ENCODE measurements at places on chromosomes 12 and 14.

DNA sequence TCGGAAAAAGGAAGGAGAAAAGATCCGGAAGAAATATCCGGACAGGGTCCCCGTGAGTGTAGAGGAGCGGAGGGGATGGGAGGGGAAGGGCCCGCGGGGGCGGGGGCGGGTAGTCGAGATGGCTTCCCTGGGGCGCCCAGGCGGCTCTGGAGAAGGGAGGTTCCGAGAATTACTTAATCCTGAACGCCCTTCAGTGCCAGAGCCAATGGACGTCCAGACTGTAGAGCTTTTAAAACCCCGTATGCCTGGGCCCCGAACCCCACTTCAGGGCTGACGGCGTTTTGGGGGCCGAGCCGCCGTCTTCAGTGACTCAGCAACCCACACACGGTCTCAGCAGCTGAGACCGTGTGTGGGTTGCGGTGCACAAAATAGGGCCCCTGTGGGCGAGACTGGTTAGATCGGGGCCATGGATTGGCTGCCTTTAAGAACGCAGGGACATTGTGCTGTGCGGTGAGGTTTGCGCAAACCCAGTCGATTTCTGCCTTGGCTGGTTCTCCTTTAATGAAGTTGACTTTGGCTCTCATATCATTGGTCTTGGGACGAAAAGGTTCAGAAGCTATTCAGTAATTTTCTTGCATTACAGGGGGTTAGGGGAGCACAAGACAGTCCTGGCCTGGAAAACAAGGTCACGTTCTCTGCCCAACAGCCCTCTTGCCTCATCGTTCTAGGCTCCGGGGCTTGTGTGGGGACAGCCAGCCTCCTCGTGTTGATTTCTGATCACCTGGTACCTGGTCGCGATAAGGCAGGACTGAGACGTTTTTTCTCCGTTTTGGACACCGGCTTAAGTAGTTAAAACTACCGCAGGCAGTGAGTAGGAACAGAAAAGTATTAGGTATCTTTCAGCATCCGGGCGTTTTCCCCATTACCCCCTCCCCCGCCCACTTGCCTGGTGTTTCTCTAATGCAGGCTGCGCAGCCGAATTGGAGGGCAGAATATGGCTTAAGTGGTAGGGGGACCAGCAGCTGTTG is 775 bp downstream of the GABARAPL1 start:
- DNase-seq, result peak; percentile 98

- DNase-seq, result peak; percentile 20
Measured at GRCh38 chr12:93846936-93847516, 169.9 kb downstream of the CRADD start.

DNA sequence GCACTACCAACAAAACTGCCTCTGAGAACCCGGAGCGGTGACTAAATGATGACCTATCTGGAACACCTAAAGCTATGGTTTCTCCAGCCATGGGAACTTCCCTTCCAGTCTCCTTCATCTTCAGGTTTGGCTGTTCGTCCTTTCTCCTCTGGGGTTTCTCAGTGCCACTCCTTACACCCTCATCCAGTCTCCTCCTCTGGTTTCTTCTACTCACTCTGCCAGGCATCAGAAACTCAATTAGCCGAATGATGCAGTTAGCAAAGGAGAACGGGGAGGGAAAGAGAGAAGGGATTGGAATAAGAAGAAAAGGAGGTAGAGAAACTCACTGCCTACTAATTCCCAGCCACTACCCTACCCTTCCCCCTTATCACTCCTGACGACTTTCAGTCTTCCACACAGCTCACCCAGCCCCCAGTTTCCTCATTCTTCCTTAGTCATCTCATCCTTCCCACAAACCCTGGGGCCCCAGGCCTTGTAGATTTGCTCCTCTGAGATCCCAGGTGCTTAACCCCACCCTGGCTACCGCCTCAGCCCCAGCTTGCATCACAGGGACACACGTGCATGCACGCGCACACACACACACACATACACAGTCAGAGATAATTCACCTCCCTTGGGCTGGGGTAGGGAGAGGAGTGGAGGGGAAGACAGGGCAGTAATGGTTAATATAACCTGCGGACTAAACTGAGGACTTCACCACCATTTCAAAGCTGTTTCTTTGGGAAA is 13.0 kb downstream of the FGD6 start:
- DNase-seq, result peak; percentile 39

- DNase-seq, result no peak
Measured at GRCh38 chr12:5018677-5019076, 25.0 kb upstream of the KCNA5 start.

DNA sequence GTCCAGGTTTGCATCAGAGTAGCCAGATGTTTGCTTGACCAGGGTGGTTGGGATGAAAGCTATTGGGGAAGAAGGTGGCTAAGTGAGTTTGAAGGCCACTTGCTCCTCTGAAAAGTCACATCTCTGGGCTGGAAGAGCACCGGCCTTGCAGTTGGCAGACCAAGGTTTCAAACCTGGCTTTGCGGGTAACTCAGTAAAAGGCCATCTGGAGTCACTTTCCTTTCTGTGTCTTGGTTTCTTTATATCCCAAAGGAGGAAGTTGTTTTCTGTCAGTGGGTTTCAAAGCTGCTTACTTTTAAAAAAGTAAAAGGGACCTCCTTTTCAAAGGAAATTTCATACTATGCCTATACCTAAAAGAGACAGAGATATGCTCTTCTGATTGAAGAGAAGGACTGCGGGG is 26.2 kb upstream of the CMA1 start:
- peak; percentile 77 for DNase-seq

DNA sequence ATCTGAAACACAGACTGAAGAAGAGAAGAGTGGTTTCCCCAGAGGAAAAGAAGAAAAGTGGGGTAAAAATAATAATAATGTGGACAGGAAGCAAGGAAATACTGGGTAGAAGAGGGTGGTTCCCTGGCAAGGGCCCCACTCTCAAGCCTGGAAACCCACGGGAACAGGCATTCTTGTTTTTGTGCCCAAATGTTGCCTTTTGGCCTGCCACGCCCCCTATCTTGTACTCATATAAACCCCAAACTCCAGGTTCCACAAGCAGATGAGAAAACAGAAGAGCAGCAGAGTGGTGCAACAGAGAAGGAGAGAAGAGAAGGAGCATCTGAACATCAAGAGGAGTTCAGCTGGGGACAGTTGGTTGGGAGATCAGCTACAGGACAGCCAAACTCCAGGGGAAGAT is 51.2 kb downstream of the NDUFA12 start:
- no peak for DNase-seq

DNA sequence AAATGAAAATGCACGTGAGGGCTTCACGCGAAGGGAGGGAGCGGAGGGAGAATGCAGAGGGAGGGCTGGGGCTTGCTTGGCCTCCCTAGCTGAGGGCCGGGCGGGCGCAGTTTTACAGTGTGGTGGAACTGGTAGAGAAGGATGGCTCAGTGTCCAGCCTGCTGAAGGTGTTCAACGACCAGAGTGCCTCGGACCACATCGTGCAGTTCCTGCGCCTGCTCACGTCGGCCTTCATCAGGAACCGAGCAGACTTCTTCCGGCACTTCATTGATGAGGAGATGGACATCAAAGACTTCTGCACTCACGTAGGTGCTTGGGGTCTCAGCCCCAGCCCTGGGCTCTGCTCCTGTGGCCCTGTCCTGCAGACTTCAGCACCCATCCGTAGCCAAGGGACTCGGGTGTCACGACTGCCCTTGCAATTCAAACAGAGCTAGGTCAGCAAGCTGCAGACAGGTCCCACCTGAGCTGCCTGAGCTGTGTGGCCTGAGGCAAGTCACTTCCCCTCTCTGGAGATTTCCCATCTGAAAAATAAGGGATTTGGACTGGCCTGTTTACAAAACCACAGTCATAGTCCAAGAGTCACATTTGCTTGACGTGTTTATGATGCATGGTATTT is 18.4 kb downstream of the OTUB2 start:
- DNase-seq, result no peak
